ENCODE measurements at places on chromosomes 6 and 20.

GRCh38 chr6:123417535-123417934, 219.2 kb downstream of the TRDN start:
- DNase-seq: no peak

- no peak for DNase-seq
Measured at GRCh38 chr6:101994521-101994920, 601.0 kb downstream of the GRIK2 start.

- DNase-seq: no peak
Measured at GRCh38 chr6:159817951-159818739, 18.1 kb downstream of the PNLDC1 start.

GRCh38 chr6:474453-475185, 83.1 kb downstream of the IRF4 start:
- peak; percentile 46 for DNase-seq

- DNase-seq: no peak
Measured at GRCh38 chr6:1256435-1257008, 55.4 kb upstream of the FOXQ1 start.

GRCh38 chr20:23374441-23374840, 12.5 kb downstream of the GZF1 start:
- DNase-seq: no peak

- no peak for DNase-seq
Measured at GRCh38 chr6:112189494-112189893, 64.9 kb downstream of the LAMA4 start.

GRCh38 chr20:24960302-24960801, 11.3 kb downstream of the CST7 start:
- no peak for DNase-seq

DNA sequence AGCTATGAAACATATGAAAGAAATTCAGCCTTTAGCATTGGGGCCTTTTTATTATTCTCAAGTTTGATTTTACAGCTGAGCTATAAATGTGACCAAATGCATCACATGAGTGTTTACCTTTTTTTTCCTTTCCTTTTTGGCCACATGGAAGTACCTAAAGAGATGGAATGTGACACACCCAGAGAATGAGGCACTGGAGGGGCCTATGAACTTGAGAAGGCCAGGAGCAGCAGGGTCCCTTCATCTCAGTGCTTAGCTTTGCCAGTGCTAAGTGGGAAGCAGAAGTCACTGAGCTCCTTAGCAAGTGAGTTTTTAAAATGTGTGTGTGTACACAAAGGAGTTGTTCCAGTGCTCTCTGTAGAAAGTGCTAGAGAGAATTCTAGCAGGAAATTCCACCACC, 44.7 kb downstream of the RREB1 start:
- DNase-seq: no peak

- DNase-seq: no peak
Measured at GRCh38 chr6:160355001-160355400, 6.8 kb downstream of the SLC22A3 start.

- no peak for DNase-seq
Measured at GRCh38 chr6:163529605-163530004, 115.1 kb downstream of the QKI start.

DNA sequence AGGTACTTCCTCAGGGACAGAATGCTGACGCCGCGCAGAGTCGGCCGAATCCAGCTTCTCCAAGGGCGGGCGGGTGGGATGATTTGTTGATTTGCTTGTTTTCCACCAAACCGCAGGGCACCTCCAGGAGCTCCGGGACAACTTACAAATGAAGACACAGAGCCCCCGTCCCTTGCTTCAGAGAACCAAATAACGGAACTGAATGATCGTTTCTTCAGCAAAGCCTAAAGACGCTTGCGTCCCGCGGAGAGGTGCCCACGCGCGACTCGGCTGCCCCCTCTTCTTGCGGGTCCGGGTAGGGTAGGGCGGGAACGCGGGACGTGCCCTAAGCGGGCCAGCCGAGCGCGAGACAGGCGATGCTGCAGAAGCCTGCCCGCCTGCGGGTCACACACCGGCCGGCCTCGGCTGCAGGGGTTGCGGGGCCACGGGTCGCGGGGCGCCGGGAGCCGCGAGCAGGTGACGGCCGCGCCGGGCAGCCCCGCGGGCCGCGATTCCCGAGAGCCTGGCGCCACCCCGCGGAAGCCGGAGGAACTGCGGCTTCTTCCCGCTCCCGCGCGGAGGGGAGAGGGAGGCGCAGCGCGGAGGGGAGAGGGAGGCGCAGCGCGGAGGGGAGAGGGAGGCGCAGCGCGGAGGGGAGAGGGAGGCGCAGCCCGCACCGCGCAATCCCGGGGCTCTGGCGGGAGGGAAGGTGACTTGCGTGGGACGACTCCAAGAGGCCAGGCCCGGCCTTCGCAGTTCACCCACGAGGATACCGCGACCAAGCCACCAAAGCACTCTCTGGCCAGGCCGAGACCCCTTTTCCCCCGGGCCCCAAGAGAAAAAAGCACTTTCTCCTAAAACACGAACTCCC, 7.7 kb upstream of the FOXF2 start:
- DNase-seq: peak; percentile 29

DNA sequence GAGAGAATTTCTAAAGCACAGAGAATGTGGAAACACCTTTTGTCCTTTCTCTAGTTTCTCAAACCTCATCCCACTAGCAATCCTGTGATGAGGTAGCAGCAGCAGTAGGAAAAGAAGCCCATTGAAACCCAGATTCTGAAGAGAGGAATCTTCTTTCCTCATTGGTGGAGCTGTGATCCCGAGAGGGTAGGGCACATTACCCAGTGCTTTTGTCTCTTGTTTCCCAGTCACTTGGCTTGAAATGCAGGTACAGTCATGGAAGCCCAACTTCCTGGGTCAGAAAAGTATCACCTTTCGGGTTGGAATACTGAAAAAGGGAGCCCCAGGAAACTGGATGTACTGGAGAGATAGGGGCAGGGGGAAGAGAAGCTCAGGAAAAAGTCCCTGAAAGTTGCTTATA, 417.4 kb downstream of the TBC1D32 start:
- DNase-seq: no peak

GRCh38 chr20:7770046-7770445, 170.2 kb downstream of the HAO1 start:
- DNase-seq: no peak

- no peak for DNase-seq
Measured at GRCh38 chr6:112269979-112270566, 15.7 kb upstream of the LAMA4 start.

- DNase-seq: no peak
Measured at GRCh38 chr6:136774228-136775041, 17.8 kb downstream of the MAP3K5 start.

DNA sequence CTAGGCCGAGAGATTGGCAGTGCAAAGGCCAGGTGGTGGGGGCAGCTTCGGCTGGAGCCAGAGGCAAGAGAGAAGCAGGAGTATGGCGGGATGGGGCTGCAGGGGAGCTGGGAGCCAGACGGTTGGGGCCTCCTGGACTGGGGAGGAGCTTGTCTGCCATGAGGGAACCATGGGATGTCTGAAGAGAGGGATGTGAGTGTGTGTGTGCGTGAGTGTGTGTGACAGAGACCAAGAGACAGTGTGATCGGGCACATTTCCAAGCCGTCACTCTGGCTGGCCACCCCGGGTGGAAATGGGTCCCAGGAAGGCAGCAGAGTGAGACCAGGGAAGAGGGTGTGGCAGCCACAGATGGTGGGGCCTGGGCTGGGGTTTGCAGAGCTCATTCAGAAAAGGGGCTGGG, 13.8 kb downstream of the PHACTR3 start:
- no peak for DNase-seq

DNA sequence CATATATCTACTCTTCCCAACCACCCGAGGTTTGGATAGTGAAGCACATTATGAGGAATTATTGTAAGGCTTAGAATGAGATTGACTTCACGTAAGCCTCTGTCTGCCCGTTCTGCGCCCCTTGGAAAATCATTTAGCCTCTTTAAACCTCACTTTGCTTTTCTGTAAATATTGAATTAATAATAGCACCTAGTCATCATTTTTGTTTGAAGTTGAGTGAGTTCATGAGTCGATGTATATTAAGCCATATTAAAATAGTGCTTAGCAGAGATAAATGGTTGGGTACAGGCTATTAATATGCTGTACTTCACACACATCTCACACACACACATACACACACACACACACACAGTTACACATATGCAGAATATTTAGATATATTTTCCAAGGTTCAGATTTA, 344.8 kb upstream of the EYS start:
- DNase-seq: no peak

- DNase-seq: no peak
Measured at GRCh38 chr6:95551678-95552324, 25.5 kb upstream of the MANEA start.

Data from effector CD4-positive, alpha-beta T cell (primary cell).